Activated naive CD4-positive, alpha-beta T cell treated with anti-CD3 and anti-CD28 coated beads for 36 hours (primary cell): ENCODE measurements at places on chromosomes 6 and 20. TPM values are rescaled to one million over a fixed set of nuclear protein-coding genes. Genes with fewer than 3 reads are reported as not detected.

The FOXC1 gene
- total RNA-seq = not detected

The DST gene
- 5.8 TPM for total RNA-seq

- no peaks in the 10 kb centered on the region for H3K4me1 ChIP-seq
- H3K36me3 ChIP-seq = no peaks in the 10 kb centered on the region
- H3K27me3 ChIP-seq = peaks cover 25% of the 10 kb centered on the region
- H3K27ac ChIP-seq = no peak overlapping the region
These were observed 116.5 kb downstream of the FAM120B start for GRCh38 chr6:170423030-170423429.

The CTAGE9 gene
- not detected for total RNA-seq

The PGC gene
- not detected for total RNA-seq

- no peak overlapping the region for H3K27ac ChIP-seq
- DNase-seq = no peak
- H3K4me1 ChIP-seq = peaks cover 6% of the 10 kb centered on the region
These were observed 30.8 kb downstream of the AGPAT4 start for GRCh38 chr6:161242779-161243693.

DNA sequence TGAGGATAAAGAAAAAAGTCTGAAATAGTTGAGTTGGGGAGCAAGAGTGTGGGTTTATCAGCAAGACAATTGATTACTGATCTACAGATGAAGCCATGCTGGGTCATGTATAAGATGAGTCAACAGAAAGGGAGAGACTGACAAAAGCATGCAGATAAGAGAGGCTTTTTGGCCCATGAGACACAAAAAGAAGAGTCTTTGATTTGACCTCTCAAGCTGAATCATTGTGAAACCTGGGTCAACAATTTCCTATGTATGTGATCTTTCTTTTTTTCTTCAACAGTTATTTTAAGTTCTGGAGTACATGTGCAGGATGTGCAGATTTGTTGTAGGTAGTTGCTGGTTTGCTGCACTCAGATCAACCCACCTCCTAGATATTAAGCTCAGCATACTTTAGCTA lies 15.9 kb downstream of the RIMS1 start:
- no peaks in the 10 kb centered on the region for H3K4me1 ChIP-seq
- H3K27me3 ChIP-seq = no peaks in the 10 kb centered on the region
- H3K36me3 ChIP-seq = no peaks in the 10 kb centered on the region

GRCh38 chr20:43789593-43789992 lies 62.8 kb upstream of the GTSF1L start:
- H3K27me3 ChIP-seq = peaks cover 5% of the 10 kb centered on the region
- no peak overlapping the region for H3K27ac ChIP-seq
- no peaks in the 10 kb centered on the region for H3K4me1 ChIP-seq
